ENCODE measurements at places on chromosomes 11 and 22.

DNA sequence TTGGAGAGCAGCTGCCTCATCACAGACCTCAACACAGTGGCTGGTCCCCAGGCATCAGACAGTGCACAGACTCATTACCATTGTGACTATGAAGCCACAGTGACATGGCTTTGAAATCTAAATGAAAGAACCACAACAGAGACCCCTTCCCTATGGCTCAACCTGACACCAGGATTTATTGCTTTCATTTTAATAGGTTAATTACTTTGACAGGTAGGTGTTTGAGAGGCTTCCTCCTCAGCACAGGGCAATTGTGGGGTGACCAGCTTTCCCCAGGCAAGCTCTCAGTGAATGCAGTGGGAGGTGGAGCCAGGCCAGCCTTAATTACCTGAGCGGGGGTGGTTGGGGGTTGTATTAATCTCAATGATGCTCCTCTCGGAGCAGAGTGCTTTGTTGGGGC lies 102.3 kb downstream of the CHST1 start:
- no peak for DNase-seq

DNA sequence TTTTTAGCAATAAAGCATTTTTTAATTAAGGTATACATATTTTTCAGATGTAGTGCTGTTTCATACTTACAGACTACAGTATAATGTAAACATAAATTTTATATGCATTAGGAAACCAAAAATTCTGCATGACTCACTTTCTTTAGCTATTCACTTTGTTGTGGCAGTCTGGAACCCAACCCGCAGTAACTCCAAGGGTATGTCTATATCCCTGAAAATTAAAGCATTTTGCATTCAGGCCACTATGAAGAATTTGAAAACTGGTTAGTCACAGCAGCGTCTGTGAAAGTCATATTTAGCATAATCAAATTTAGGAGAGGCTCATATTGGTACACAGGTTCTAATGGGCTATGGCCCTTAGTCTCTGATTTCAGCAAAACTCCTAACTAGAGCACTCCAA lies 46.8 kb downstream of the BBOX1 start:
- DNase-seq: no peak

DNA sequence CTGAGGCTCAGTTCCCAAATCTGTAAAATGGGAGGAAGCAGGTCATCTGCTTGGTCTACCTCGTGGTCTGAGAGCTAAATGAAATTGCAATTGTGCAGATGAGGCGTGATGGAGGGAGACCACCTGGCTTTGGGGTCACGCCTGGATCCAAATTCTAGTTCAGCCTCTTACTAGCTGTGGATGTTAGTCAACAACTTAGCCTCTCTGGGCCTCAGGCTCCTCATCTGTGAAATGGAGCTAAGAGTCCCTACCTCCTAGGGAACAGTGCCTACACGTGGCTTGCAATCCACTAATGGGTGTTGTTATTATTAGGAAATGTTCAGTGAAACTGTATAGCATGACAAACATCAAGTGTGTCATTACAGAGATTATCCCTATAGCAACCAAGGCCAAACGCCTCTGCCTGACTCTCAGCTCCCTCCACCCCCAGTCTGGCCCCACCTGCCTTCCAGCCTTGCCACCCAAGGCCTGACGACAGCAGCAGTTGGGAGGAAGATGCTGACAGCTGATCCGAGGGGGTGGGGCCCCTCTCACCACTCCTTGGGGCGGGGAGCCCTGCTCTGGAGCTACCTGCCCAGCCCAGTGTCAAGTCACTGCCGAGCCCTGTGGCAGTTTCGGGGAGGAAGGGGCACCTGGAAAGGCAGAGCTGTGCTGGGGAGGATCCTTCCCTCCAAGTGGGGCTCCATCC lies 1.7 kb upstream of the RHOD start:
- DNase-seq: no peak

GRCh38 chr11:59164028-59164427 lies 7.9 kb upstream of the DTX4 start:
- no peak for DNase-seq

DNA sequence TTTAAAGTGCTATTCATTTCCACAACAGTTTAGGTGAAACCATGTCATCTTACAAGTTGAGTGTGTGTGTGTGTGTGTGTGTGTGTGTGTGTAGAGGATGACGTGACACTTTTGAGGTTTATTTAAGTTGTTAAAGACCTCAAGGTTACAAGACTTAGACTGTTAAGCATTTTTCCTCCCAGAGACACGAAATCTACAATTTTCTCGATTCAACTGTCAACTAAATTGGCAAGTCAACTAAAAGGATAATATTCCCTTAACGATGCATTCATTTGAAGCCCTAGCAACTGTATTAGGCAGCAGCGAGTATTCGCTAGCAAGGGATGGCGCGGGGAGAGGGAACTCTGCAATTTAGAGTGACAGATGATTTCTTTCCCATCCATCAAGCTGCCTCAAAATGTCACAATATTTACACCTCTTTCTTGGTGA lies 17.6 kb upstream of the BDNF start:
- DNase-seq: no peak

DNA sequence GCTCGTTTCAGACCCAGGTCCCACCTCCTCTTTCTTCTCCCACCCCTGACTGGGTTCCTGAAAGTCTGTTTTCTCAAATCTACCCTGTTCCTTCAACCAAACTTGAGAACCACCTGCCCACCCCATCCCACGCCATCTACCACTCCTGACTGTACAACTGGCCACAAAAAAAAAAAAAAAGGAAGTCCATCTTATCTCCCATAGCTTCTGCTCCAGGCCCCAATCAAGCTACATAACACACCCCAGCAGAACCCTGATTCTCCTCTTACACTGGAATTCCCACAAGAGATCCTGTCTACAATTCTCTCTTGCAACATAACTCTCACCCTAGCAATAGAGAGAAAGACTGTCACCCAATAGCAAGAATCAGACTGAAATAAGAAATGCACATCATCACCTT lies 39.2 kb upstream of the CHST1 start:
- no peak for DNase-seq

DNA sequence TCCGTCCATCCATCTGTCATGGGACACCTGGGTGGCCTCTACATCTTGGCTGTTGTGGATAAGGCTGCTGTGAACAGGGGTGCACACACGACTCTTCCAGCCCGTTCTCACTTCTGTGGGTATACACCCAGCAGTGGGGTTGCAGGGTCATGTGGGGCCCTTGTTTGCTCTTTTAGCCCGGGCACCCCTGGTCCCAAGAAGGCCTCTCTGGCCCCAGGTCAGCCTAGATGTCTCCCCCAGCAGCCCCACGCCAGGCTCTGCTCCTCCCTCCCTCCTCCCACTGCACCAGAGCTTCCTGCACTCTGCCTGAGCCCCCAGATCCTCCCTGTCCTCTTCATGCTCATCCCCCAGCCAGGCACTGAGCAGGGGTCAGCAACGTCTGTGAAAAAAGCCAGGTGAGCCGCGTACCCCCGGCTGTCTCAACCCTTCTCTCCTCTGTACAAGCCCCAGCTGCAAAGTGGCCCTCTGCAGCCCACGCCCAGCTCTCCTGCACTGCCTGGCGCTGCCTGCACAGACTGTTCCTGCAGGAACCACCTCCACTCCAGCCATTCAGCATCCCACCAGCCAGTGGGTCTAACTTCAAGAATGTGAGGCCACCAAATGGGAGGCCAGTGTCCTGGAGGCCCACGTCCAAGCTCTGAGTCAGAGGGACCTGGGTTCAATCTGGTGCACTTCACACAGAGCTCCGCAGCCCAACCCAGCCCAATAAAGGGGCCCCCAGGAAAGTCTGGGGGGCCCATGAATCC lies 1508.9 kb downstream of the BRD1 start:
- no peak for DNase-seq

DNA sequence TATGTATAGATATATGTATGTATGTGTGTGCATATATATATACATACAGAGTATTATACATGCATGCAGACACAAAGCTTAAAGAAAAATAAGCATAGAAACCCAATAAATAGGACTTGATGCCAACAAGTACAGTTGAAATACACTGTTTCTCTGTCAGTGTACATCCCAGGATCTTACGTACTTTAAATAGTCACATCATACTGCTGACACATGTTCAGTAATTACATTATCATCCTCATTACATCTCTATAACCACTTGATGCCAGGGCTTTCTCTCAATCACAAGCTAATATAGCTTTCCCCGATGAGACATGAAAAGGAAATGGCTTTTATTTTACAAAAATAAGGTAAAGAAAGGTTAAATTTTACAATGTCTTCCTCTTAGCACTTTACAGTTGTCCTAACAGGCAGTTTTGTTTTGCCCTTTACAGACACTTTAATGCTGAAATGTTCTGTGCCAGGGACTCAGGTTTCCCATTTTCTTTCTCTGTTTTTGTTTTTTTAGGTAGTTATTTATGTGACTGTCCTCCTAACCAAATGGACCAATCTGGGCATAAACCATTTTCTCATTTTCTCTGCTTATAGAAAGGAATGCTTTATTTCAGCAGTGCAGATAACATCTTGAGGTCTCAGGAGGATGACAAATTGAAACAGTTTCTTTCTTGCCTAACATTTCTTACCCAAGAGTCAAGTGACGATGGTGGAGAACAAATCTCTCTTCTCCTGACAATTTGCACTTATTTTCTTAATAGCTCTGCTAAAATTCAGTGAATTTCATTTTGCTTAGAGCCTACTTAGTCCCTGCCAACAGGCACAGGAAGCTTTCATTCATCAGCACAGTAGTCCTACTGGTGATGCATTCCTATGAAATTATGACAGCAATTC lies 350.2 kb downstream of the TTC28 start:
- no peak for DNase-seq

DNA sequence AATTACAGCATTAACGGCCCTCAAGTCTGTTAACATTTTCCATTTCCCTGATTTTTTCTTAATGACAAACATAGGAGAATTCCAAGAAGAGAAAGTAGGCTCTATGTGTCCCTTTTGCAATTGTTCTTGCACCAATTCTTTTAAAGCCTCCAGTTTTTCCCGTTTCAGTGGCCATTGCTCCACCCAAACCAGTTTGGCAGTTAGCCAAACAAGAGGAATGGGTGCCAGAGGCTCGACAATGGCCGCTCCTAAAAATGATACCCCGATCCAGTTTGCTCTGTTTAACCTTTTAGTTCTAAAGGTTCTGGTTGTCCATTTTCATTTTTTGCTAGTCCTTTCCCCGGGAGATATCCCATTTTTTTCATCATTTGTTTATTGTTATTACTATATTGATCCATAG lies 6.7 kb upstream of the DNAJB13 start:
- DNase-seq: no peak

DNA sequence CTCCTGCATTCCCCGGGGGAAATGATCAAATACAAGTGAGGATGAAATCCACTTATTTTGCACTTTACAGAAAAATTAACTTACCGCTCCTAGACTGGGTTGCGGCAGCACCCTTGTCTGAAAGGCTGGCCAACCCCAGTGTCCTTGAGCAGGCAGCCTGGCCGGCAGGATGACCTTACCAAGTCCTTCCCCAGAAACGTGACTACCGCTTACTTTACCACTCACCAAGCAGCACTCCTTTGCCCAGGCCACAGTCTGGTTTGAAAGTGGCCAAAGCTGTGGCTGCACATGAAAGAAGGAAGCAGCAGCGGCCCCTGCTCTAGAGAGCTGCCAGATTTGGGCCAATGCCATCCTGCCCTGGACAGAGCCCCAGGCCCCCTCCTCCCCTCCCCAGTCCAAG lies 20.3 kb downstream of the MYH9 start:
- DNase-seq: no peak

DNA sequence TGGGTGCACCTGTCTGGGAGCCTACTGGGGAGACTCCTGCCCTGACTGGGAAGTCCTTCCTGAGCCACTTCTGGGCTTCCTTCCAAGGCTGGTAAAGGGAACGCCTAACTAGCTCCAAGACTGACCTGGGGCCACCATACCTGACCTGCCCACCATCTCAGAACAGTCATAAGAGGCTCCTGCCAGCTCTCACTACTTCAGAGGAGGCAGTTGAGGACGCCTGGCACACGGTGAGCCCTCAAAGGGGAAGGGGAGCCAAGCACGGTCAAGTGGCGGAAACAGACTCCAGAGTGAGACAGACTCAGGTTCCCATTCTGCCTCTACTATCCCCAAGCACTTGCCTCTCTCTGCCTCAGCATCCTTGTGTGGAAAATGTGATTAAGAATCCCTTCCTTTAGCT lies 7.6 kb downstream of the MCAT start:
- DNase-seq: no peak

GRCh38 chr11:118142809-118143208 lies 9.8 kb downstream of the SCN4B start:
- DNase-seq: peak; percentile 64

DNA sequence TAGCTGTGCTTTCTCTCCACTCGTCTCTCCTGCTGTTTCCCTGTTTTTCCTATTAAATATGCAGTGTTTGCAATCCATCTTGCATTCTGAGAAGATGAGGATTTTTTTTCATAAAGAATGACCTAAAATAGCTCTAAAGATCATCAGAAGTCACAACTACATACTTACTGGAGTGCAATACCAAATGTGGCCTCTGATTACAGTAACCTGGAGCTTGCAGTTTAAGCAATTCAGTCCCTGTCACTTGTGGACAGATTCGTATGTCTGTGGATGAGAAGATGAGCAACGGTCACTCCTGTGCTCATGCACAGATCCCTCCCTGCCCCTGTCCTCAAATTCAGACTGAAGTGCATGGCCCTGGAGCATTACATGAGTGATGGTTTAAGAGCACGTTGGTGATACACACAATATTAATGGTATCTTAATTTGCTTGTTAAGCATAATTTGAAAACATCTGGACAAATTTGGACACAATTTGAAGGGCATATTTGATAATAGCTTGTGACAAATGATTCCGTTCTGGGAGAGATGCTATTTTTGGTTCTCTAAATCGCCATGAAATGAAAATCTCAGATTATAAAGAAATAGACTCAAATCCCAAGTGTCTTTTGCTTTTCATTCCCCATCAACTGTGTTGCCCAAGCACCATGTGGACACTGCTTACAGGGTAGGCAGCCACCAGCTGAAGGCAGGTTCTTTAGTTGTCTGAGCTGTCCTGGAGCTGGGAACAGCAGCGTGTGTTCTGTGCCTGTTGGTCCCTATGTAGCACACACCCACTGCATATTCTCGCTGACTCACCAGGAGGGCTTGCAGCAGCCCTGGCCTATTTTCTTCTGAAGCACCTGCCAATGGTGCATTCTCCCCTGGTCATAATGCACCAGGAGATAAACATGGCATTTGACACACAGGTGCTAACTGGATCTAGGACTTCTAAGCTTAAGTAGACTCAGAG lies 32.6 kb upstream of the PRAME start:
- DNase-seq: no peak

DNA sequence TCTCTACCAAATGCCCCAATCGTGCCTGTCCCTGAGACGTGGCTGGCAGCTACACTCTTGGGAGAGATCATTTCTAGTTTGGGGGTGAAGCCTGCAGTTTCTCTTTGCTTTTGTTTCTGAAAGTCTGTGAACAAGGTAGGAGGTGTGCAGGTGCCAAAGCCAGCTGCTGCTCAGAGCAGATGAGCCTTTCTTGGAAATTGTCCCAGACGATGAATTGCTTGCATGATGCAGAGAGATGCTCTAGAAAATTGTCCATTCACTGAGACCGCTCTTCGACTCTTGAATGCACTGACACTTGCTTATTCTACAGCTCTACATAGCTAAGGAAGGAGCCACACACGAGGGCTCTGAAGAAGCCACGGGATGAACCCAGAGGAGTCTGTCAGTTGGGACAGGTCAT lies 225.6 kb upstream of the E2F8 start:
- no peak for DNase-seq

- DNase-seq: no peak
Observed at GRCh38 chr11:14408612-14409011, 49.6 kb upstream of the RRAS2 start.
